Endothelial cell (in vitro differentiated cells): ENCODE measurements at places on chromosomes 7 and 10.

DNA sequence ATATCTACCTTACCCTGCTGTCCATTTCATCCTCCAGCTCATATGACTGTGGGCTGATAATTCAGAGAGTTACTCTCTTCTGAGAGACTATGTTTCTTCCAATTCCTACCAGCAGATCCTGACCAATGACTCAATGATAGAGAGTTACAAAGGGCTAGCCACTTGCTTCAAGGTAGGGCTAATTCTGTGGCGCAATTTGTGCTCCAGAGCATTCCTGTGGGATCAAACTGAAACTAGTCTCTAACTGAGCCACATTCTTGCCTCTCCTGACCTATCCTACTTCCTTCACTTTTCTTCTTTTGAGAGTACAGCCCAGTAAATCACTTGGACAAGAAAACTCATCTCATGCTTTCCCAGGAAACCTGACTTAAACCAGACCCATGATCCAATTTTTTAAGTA lies 17.9 kb upstream of the ASZ1 start:
- no peak for DNase-seq

GRCh38 chr10:120172356-120172755 lies 279.8 kb downstream of the SEC23IP start:
- DNase-seq: no peak

- no peak for DNase-seq
Measured at GRCh38 chr7:30347226-30348082, 63.1 kb downstream of the ZNRF2 start.

DNA sequence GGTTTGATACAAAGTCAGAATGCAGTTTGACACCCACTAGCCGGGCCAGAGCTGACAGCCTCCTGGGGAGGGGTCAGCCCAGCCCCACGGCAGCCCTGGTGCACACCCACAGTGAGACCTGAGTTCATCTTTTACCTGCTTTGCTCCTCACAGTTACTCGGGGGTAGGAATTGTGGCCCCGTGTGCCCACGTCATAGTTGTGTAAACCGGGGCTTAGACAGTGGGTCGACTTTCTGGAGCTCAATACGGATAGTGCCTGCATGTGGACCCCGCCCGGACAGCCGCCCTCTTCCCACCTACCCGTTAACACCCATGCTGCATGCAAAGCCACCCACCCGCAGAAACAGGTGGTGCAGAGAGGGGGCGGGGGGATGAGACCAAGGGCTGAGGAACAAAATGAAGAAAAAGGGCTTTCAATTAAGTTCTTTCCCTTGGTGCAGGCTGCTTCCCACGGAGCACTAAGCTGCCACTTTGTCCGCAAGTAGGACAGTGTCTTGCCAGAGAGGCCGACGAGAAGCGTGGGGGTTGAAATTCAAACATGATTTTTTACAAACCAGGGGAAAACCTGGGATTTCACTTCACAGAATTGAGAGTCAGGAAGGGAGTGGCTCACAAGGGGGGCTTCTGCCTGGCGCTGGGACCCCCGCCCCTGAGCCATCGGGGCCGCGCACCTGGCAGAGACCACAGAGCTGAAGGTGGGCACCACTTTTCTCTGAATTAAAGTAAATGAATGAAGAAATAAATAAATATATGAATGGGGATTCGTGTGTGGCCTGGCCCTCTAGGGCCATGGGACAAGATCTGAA lies 24.6 kb upstream of the FOXL3 start:
- no peak for DNase-seq

DNA sequence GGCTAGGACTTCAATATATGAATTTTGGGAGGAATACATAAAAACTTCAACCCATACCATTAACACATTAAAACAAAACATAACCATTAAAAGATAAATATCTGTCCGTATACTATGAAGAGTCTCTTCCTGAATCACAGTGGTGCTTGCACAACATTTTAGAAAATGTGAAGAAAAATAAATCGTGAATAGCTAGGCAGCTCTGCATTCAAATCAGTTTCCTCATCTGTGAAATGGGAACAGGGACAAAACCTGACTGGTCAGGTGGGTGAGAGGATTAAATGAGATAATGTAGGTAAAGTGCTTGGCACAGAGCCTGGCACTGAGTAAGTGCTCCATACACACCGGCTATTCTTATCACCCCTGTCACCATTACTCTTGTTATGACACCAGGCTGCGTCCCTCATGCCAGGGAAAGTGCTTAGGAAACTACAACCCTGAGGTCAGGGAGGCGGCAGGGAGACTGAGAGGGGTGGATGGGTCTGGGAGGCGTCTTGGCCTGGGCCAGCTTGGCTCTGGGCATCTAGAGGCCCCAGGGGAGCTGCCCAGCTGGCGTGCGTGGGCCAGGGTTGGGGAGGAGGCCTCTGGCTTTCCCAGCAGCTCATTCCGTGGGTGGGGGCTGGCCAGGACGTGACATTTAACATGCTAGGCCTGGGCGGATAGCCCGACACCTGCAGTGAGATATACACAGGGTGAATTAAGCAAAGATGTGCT lies 78.3 kb downstream of the SH3PXD2A start:
- no peak for DNase-seq

- no peak for DNase-seq
Measured at GRCh38 chr10:110812583-110812982, 59.1 kb upstream of the PDCD4 start.

DNA sequence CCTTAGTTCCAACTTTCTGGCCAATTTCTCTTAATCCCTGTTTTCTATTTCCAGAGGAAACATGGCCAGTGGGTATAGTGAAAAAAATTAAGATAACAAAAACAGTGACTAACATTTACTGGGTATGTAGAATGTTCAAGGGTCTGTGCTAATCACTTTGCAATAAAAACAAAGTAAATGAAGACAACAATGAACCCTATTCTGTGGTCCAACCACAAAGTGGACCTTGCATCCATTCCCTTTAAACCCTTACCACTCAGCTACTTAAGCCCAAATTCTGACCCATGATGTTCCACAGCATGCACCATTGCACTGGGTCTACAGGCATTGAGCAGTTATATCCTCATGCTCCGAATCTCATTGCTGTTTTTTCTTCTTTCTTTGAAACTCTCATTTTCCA lies 179.9 kb upstream of the PRKCQ start:
- DNase-seq: no peak

- DNase-seq: no peak
Measured at GRCh38 chr10:74088722-74089121, 61.9 kb downstream of the AP3M1 start.

- no peak for DNase-seq
Measured at GRCh38 chr7:3168869-3169268, 125.2 kb upstream of the CARD11 start.

GRCh38 chr10:6069081-6069931 lies 7.1 kb upstream of the IL2RA start:
- DNase-seq: no peak
